WTC11 (cell line): ENCODE measurements at places on chromosomes 3 and 15. TPM values are rescaled to one million over a fixed set of nuclear protein-coding genes. Genes with fewer than 3 reads are reported as not detected.

The WDR93 gene
- 0.09 TPM in 1 of 3 replicates, not detected in the others for total RNA-seq

The NDUFAF3 gene
- 36.8 to 50.3 TPM (median 49.6 TPM) in 3 replicates for total RNA-seq

The ROBO2 gene
- 11.7 to 12.4 TPM (median 12.0 TPM) in 3 replicates for total RNA-seq

The VIPR1 gene
- total RNA-seq = 7.1 to 9.4 TPM (median 7.2 TPM) in 3 replicates

The TXNRD3 gene
- 6.8 to 7.0 TPM (median 6.9 TPM) in 3 replicates for total RNA-seq

The NLGN1 gene
- 12.4 to 16.5 TPM (median 15.7 TPM) in 3 replicates for total RNA-seq

The SLC33A1 gene
- 19.8 to 24.9 TPM (median 21.6 TPM) in 3 replicates for total RNA-seq

The NEO1 gene
- total RNA-seq = 33.4 to 39.5 TPM (median 37.1 TPM) in 3 replicates

The NKTR gene
- 76.4 to 89.3 TPM (median 82.3 TPM) in 3 replicates for total RNA-seq

The NBEAL2 gene
- 64.0 to 80.0 TPM (median 64.3 TPM) in 3 replicates for total RNA-seq

The GPR156 gene
- 0.72 to 1.8 TPM (median 1.5 TPM) in 3 replicates for total RNA-seq

The NRG4 gene
- 0.18 to 0.55 TPM in 2 of 3 replicates, not detected in the other for total RNA-seq

The CLDN16 gene
- total RNA-seq = not detected in 3 replicates

The TM4SF4 gene
- total RNA-seq = 0.92 to 2.0 TPM (median 1.4 TPM) in 3 replicates
